ENCODE measurements at places on chromosomes 12 and 14.

DNA sequence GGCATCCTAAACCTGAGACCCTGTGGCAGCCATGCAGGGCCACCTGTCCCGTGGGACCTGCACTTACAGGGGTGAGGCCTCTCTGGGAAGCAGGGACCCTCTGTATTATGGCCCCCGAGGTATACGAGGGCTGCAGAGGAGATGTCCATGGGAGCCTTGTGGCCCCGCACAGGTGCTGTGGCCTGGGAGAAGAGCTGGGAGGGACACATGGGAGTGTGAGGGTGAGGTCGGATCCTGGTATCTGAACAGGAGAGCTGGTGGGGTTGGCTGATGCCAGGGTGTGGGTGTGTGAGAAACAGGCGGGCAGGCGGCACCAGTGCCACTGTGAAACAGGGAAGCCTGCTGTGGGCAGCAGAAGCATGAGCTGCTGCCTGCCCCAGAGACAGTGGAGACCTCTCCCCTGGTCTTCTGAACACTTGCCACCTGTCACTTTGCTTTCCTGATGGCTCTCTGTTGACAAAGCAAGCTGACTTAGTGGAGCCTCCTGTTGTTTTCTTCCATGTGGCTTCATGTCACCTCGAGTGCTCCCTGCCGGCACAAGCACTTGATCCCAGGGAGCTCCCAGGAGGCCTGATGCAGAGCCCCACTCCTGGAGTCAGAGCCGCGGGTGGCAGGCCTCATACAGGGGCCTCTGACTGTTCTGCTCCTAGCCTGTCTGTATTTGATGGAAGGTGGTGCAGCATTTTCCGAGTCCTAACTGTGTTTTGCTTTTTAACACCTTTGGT is 19.8 kb upstream of the AMN start:
- DNase-seq, result no peak

DNA sequence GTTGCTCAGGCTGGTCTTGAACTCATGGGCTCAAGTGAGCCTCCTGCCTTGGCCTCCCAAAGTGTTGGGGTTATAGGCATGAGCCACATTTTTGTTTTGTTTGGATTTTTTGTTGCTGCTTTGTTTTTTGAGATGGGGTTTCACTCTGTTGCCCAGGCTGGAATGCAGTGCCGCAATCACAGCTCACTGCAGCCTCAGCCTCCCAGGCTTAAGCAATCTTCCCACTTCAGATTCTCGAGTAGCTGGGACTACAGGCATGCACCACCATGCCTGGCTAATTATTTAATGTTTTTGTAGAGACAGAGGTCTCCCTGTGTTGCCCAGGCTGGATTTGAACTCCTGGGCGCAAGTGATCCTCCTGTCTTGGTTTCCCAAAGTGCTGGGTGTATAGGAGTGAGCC is 5.7 kb upstream of the PLEK2 start:
- DNase-seq, result no peak

DNA sequence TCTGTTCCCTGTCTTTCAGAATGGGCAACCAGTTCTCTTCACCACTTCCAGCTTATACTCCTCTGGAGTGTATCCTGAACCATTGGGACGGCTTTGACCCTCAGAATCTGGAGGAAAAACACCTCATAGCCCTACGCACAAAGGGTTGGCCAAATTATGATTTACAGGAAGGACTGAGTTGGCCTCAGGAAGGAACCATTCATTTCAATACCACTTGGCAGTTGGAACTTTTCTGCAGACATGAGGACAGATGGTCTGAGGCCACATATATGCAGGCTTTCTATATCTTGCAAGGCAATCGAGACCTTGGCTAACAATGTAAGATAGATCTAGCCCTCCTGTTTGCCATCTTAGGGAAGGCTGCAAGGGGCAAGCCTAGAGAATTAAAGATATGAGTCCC is 24.0 kb downstream of the CLECL1 start:
- DNase-seq, result no peak

GRCh38 chr12:62714181-62714773 is 220.7 kb downstream of the PPM1H start:
- no peak for DNase-seq

- no peak for DNase-seq
Observed at GRCh38 chr12:111436811-111437210, 31.1 kb downstream of the SH2B3 start.

- no peak for DNase-seq
Observed at GRCh38 chr12:26396402-26396801, 201.0 kb downstream of the SSPN start.
